ENCODE measurements at places on chromosomes 5 and 9.

- DNase-seq: peak; percentile 29
Observed at GRCh38 chr5:143790457-143791112, 21.4 kb upstream of the HMHB1 start.

DNA sequence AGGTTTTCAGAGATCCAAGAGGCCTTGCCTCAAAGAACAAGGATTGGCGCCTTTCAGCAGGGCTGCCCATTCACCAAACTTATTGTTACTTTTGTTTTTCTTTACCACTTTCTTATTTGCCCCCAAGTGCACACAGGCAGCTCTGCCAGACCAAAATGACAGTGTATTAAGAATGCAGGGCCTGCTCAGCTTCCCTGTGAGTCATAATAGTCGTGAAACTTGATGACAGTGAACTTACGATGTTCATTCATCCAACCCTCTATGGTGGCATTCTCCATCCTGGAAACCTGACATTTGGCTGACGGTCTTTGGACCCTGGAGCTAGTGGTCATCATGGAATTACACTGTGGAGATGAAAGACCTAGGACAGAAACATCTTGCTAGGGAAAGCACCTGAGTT, 44.3 kb downstream of the UBE2QL1 start:
- no peak for DNase-seq

DNA sequence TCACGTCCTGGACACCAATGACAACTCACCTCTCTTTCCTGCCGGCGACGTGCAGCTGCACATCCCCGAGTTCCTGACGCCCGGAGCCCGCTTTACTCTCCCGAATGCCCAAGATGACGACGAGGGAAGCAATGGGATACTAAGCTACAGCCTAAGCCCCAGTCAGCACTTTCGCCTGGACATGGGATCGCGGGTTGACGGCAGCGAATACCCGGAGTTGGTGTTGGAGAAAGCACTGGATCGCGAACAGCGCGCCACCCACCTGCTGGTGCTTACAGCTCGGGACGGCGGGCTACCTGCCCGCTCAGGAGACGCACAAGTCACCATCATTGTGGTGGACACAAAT, 1.1 kb downstream of the PCDHAC1 start:
- no peak for DNase-seq

DNA sequence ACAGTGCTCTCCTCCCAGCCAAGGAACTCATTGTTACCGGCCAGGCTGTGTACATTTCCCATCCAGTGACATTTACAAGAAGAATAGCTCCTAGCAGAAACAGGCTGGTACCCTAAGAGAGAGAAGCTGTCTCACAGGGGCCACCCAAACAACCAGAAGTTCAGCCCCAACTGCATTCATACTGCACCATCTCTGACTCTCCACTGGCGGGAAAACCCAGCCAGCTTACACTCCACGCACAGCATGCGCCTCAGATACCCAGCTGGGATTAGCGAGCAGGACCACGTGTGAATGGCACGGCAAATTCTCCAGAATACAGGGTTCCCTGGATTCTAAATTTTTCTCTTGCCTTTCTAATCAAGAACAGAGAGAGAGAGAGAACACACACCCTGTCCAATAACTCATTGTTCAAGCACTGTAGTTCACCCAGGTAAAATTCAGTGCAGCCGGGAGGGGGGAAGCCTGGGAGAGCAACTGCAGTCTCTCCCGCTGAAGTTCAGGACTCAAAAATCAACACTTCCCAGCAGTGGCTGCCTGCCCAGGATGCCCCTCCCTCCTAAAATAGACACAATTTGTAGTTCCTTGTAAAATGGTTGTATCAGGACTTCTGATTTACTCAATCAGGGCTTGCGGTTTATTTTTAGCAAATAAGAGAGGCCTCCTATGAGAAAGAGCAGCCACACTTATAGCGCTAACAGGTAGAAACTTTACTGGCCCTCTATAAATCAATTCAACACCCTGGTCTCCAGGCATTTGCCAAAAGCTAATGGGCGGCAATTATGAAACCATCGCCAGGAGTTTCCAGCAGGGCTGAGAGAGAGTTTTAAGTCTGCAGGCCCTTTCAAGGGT, 2.2 kb downstream of the COL23A1 start:
- no peak for DNase-seq

DNA sequence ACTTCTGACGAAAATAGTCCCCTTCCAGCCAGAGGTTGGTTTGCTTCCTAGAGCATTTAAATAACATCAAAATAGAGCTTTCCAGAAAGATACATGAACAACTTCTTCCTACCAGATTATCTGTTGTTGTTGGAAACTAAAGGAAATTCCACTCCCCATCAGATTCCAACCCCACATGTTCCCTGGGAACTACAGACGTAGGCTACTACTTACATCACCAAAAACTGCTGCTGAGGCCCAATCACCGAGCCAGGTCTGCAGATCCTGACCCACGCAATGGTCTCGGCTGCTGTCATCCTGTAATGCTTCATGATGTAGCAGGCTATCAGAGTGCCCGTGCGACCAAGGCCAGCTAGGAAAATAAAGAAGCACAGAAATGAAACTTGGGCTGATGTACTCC, 73.4 kb downstream of the HABP4 start:
- no peak for DNase-seq

DNA sequence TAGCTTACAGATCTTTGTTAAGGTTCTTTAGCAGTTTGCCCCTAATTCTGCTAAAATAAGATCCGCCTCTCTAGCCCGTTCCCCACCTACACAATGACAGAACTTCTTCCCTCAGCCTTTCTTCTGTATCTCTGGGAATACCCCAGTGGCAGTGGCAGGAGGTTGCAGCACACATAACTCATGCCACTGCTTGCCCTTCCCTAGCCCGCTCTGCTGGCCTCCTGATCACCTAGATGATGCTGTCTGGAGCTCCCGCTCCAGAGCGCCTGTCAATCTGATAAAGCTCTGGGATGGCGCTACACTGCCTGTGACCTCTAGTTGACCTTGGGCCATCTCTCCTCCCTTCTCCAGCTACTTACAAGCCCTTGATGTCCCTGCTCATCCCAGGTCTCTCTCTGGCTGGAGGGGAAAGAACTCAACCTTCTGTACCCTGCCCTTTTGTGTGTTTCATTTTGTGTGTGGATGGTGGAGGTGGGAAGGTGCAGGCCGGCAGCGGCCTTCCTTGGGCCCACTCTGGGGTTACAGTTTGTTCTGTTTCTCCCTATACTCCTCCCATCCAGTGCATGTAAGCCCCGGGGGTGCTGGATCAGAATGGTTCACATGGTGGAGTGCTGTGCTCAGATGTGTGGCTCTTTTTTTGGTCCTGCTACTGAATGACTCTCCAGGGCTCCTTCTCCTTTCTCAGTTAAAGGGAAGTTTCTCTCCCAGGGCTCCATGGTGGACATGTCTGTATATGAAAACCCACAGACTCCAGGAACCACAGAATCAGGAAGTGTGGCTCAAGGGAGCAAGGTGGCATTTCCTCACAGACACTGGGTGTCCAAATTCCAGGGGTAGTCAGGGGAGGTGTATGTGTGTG, 29.1 kb downstream of the MTX3 start:
- no peak for DNase-seq

GRCh38 chr5:91296674-91297143, 86.4 kb downstream of the ARRDC3 start:
- peak; percentile 25 for DNase-seq

- peak; percentile 34 for DNase-seq
Observed at GRCh38 chr9:129945314-129945713, 97.7 kb downstream of the FNBP1 start.

DNA sequence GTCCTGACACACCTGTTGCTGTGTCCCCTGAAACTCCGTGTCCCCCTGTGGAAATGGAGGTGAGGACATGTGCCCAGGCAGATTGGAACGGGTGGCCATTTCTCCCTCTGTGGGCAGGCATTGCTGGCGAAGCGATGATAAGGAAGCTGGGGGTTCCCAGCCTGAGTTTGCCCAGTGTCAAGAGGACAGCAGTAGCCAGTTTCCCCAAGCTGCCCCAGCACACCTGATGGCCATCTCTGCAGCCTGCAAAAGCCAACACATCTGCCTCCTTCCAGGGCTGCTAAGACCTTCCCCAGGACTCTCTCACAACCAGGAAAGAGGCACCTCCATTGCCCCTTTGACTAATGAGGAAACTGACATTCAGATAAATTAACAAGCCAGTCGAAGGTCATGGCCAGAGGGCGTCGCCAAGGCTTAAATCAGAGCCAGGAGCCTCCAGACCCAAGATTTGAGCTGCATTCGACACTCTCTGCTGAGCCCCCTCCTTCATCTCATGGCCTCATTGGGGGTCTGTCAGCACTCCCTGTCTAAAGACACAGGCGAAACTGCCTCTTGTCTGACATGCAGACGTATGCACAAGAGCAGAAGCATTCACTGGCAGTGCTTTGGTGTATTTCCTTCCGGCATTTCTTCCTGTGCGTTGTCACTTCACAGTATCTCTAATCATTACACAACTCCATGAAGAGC, 10.4 kb upstream of the WNK2 start:
- no peak for DNase-seq

GRCh38 chr5:139473565-139473964, 2.8 kb downstream of the SMIM33 start:
- DNase-seq: no peak

GRCh38 chr5:78562714-78563330, 85.8 kb downstream of the LHFPL2 start:
- DNase-seq: no peak

DNA sequence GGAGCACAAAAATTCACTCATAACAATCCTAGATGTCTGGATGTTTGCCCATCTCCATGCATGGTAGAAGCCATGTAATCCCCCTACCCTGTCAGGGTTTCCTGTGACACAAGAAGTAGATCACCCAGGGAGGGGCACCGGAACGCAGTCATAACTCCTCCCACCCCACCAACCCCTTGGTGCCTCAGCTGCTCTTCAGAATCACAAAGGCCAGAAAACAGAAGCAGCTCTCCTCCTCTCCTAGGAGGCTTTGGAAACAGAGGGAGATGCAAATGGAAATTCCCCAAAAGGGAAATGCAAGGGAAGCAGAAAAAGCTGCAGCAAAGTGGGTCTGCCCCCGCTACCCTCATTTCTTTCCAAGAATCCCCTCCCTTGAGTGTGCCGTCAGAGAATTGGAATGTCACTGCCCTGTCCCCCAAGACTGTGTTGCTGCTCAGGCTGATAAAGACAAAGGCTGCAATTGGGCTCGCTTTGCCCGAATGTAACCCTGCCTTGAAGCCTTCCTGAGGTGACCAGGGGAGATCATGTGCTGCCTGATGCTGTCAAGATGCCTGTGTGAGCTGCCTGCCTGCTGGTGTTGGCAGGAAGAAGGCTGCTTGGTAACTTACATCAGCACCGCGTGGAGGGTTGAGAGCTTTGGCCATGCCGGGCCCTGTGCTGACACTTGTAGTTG, 65.5 kb upstream of the ABCA1 start:
- peak; percentile 66 for DNase-seq

- no peak for DNase-seq
Observed at GRCh38 chr9:127949827-127950512, 12.3 kb upstream of the DPM2 start.

DNA sequence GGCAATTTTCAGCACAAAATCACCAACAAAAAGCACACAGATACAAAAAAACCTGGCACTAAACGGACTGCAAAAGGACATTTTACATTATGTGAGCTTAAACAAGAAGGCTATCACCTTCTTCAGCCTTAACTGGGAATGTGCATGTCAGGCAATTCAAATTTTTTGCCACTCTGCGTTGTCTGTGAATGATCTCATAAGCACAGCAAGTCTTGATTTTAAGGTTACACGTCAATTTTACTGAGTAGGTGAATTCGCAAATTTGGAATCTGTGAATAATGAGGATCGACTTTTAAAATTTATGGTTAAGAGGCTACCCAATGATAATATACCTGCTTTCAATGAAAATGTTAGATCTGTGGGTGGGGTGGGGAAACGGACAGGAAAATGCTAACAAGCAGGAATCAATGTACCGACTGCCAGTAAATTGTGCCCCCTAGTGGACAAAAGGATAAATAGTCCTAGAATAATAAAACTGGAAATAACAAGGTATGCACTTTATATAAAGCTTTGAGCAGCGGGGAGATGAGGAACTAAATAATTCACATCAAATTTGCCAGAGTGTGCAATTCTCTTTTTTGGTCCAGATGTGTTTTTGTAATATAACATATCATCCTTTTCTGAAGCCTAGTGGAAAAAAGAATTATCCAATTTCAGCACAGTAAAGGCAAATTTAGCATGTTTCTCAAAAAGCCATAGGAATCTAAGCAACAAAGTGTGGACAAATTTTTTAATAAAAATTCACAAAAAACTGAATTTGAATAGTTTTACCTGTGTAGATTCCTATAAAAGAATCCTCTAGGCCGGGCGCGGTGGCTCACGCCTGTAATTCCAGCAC, 20.5 kb downstream of the EQTN start:
- peak; percentile 58 for DNase-seq

- DNase-seq: peak; percentile 39
Observed at GRCh38 chr5:110884005-110884404, 145.2 kb downstream of the SLC25A46 start.

DNA sequence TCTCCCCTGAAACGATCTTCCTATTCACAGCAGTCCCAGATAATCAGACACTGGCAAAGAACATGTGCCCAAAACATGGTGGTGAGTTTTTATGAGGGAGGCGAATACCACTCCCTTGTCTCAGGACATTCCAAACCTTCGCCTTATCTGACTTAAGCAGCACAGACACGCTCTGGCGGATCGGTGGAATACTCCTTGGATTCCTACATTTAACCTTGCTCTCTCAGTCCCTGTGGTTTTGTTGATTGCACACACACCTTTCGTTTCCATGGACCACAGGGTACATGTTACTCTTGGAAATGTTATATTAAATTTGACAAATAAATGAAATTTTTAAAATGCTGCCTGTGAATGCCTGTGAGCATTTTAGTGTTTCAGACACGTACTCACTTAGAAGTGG, 87.8 kb upstream of the CPEB4 start:
- DNase-seq: no peak

- no peak for DNase-seq
Observed at GRCh38 chr5:135032695-135032998, 1.4 kb downstream of the PITX1 start.

DNA sequence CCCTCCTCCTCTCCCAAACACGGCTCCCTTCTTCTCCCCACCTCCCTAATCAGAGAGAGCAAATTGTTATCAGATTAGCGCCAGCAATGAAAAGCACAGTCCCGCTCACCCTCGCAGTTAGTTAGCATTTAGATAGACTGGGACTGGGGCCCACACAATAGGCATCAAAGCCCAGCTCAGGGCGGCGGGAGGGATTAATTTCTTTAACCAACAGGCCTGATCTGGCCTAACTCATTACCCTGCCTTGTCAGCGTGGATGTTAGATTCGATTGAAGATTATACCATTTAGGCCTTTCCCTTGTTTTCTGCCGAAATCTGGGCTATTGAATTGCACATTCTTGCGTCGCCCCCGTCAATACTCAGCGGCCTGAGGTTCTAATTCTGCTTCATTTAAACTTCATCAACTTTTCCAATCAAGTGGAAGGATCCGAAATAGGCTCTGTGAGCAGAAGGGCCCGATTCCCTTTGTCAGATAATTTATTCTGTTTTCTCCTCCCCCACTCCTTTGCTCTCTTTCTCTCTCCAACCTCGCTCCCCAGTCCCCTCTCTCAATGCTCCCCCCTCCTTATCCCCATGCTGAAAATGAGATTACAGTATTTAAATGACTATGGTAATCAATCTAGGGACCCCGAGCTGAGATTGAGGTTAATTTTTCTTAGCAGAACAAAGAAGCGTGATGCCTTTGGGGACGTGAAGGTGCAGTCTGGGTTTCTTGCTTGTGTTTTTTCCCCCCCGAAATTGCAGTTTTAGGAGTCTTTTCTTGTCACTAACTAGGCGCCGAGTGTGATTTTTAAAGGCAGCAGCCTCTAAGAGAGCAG, 15.1 kb downstream of the CFAP77 start:
- no peak for DNase-seq

GRCh38 chr5:6305853-6306252, 72.5 kb downstream of the MED10 start:
- DNase-seq: no peak

All from fibroblast of upper back skin (primary cell).